ENCODE measurements at places on chromosomes 5 and 9.

DNA sequence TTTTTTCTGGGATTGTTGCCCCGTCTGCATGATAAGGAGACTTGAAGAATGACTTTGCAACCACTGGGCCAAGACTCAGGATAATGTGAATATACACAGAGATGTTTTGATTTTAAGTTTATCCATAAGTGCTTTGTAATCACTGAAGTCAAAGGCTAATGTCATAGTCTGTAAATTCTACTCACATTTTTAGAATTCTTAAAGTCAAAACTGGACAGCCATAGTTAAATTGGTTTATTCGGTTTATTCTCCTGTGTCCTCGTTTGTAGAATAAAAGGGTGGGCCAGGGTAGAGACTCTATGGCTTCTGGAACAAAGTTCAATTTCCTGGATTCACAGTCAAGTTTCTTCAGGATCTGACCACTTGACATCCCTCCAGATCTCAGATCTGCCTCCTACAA lies 327.7 kb upstream of the TNC start:
- DNase-seq: no peak

DNA sequence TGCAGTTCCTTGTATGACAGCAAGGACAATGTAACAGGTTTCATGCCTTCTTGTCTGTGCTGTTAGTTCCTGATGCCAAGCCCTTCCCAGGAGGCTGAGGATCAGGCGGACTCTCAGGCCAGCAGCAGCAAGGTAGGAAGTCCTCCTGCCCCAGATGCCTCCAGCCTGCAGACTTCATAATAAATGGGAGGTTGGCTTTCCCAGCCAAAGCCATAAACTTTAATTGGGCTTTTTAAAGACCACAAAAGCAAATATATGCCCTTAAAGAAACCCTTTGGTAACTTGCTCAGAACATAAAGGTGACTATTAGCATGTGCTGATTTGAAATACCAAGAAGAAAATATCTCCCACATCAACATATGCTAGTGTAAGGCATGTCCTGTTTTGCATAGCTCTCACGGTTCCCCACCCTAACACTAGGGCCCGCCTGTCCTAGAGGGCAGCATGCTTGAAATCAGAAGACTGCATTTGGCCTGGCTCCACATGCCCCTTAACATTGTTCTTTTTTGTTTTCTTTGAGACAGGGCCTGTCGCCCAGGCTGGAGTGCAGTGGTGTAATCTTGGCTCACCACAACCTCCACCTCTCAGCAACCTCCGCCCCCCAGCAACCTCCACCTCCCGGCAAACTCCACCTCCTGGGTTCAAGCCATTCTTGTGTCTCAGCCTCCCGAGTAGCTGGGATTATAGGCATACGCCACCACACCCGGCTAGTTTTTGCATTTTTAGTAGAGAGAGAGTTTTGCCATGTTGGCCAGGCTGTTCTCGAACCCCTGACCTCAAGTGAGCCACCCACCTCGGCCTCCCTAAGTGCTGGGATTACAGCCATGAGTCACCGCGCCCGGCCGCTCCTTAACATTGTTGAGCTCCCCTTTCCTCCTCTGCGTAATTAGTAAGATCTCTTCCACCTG lies 44.6 kb upstream of the FCN1 start:
- no peak for DNase-seq

DNA sequence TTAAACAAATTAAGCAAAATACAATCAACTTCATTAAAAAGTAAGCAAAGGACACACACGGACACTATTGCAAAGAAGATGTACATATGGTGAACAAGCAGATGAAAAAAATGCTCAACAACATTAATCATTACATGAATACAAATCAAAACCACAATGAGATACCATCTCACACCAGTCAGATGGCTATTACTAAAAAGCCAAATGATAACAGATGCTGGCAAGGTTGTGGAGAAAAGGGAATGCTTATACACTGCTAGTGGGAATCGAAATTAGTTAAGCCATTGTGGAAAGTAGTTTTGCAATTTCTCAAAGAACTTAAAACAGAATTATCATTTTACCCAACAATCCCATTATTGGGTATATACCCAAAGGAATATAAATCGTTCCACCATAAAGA lies 636.2 kb upstream of the ST8SIA4 start:
- DNase-seq: no peak

GRCh38 chr9:138038244-138038671 lies 160.7 kb downstream of the CACNA1B start:
- no peak for DNase-seq

DNA sequence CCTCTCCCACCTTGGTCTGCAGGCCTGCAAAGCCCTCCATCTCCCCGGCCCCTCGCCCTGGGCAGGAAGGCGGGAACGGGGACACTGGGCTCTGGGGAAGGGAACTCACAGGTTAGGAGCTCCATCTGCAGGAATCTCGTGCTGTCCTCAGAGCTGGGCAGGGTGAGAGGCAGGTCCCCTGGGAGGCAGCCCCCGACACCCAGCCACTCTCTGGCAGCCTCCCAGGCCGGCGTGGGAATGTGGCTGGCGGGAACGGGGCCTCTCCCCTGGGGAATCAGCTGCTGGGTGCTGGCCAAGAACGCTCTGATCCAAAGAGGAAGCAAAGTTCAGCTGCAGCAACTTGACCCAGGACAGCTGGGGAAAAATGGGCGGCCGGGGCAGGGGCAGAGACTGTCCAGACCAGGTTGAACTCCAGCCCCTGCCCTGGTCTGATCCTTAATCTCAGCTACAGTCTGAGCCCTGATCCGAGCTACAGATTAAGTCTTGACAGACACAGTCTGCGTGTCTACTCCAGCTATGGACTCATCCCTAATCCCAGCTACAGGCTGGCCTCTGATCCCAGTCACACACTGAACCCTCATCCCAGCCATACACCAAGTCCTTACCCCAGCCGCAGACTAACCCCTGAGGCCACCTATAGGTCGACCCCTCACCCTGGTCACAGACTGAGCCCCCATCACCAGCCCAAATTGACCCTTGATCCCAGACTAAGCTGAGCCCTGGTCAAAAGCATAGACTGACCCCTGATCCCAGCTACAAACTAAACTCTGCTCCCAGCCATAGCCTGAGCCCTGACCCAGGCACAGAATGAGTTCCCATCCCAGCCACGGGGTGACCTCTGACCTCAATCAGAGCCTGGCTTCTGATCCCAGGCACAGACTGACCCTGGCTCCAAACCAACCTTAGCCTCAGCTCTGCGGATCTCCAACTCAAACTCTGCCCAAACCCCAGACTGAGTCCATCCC lies 37.3 kb upstream of the EGFL7 start:
- no peak for DNase-seq

- no peak for DNase-seq
Measured at GRCh38 chr9:81312346-81312745, 377.0 kb downstream of the TLE1 start.

- DNase-seq: no peak
Measured at GRCh38 chr5:143030349-143030748, 260.2 kb downstream of the ARHGAP26 start.

- no peak for DNase-seq
Measured at GRCh38 chr5:128101676-128102075, 18.1 kb downstream of the SLC12A2 start.
